ENCODE measurements at places on chromosomes 16 and 17.

DNA sequence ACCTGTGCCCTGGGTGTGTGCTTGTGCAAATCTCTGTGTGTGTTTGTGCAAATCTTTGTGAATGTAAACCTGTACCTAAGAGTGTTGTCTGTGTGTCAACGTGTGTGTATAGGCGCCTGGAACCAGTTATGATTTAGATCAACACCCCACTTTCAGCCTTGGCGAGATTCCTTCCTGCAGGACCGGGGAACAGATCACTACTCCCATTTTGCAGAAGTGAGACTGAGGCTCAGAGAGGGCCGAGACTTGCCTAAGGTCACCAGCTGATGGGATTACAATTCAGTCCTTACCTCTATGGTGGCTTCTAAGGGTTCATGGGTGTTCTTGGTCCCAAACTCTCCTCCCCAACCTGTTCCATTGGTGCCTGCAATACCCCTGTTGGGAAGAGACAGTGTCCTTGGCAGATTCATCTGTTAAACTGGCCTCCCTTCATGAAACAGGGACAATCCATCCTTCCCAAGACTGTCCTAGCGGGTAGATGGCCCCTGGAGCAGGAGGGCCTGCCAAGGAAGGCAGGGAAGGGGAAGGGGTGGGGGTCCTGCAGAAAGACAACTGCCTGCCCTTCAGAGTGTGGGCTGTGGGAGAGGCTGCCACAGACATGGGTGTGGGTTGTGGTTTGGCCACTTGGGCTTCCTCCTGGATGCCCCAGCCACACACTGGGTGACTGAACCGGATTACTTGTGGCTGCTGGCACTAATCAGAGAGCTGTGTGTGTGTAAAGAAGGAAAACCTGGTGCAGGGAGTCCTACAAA lies 6.9 kb upstream of the MAPK7 start:
- DNase-seq: no peak

DNA sequence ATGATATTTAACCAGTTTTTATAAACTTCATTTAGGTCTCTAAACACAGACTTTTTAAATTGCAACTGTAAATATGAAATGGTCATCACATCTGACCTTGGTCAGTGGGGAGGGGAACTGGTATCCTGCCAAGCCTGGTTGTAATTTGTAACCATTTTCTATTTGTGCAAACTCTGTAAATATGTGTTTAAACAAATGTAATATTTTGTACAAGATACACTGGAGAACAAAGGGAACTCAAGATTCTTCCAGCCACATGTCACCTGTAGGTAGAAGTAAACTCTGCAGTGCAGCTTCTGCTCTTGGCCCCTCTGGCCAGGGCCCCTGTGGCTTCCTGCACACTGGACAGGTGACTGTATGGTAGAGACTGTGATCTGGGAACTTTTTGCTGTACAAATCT lies 35.8 kb downstream of the AKAP1 start:
- no peak for DNase-seq

DNA sequence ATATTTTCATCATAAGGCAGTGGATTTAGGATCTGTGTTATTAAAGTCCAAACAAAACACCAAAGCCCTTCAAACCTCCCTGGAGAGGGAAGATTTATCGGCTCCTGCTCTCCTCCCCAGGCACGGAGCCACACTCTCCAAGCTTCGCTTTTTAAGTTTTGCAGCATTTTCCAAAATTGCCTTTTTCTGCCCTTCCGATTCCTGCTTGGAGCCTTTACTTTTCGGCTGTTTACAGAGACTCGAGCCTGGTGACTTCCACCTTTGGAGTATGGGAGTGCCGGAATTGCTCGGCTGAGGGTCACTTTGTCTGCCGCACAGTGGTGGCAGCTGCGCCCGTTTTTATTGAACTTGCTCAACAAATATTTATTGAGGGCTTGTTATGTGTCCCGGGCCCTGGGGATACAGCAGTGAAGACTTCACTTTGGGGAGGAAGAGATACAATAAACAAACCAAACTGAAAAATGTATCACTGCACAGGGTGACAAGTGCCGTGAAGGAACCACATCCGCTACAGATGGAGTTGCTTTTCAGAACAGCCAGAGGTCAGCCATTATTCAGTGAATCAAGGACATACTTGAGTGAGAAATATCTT lies 185.5 kb downstream of the NTN1 start:
- no peak for DNase-seq

- no peak for DNase-seq
Observed at GRCh38 chr17:2025622-2026309, 632 bp upstream of the RTN4RL1 start.

- peak; percentile 25 for DNase-seq
Observed at GRCh38 chr17:18377437-18378204, at the start of gene EVPLL. Gene EVPLL, plus strand, starts transcription at chr17:18377778. Its CDS starts 3,160 bp downstream, at chr17:18380938.

GRCh38 chr16:89010210-89010925 lies 33.4 kb upstream of the CBFA2T3 start:
- DNase-seq: no peak
